ENCODE measurements at places on chromosomes 3 and 15. TPM values are rescaled to one million over a fixed set of nuclear protein-coding genes. Genes with fewer than 3 reads are reported as not detected.
A peak's percentile ranks its signal among the peaks of the same experiment; 100 is the strongest.

- DNase-seq = no peak
Measured at GRCh38 chr3:94513600-94513999, 450.7 kb downstream of the NSUN3 start.

DNA sequence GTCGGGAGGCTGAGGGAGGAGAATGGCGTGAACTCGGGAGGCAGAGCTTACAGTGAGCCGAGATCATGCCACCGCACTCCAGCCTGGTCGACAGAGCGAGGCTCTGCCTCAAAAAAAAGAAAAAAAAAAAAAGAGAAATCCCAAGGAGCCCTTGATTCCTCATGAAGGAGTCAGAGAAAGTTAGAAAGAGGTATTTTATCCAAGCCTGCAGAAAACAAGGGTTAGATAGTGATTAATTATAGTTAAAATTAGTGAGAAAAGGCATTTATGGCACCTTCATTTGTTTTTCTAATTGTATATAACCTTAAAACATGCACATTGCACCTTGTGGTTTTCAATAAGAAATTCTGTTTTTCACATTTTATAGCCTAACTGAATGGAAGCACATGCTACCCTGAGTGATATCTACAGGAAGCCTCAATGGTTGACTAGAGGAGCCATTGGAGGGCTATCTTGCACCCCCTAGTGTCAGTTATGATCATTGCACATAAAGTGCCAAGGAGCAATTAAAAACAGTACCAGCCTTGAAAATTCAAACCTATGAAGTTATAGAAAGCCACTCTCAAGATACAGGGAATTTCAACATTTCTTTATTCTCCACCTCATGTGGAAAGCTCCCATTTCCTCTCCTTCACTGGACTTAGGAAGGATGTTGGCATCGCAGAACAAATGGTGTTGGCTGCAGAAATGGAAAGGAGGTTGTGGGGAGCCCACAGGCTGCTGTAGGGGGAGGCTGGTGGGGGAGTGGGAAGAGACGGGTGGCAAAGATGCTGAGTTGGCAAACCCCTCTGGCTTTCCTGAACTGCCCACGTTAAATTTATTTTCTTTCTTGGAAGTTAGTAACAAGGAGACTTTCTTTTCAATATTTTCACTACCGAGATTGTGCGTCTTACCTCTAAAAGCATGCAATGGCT, 48.5 kb downstream of the ITGA11 start:
- peak; percentile 38 for DNase-seq

GRCh38 chr3:180990505-180990904, 969 bp upstream of the DNAJC19 start:
- DNase-seq = no peak

The CD86 gene
- not detected for total RNA-seq

- no peak for DNase-seq
Measured at GRCh38 chr15:57540736-57541135, 51.0 kb upstream of the MYZAP start.

DNA sequence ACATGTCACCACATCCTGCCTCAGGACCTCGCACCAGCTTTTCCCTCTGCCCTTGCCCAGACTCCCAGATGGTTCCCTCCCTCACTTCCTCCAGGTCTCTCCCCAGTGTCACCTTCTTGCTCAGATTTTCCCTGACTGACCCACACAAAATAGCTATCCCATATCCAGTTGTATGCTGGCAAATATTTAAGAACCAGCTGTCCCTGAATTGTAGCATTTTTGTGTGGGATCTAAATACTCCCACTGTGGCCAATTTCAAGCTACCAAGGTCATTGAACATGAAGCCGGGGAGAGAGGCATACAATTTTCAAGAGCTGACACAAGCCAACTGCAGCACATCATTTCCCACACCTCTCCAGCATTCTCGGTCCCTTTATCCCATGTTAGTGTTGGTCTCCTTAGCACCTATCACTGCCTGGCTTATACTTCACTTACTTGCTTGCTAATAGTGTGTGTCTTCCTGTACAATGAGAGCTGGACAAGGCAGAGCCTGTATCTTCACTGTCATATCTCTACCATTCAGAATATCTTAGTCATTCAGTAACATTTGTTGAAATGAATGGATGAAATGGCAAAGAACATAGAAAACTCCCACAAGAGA, 101.3 kb upstream of the CTNNB1 start:
- no peak for DNase-seq

- no peak for DNase-seq
Measured at GRCh38 chr3:189275852-189276251, 104.1 kb downstream of the TPRG1 start.

DNA sequence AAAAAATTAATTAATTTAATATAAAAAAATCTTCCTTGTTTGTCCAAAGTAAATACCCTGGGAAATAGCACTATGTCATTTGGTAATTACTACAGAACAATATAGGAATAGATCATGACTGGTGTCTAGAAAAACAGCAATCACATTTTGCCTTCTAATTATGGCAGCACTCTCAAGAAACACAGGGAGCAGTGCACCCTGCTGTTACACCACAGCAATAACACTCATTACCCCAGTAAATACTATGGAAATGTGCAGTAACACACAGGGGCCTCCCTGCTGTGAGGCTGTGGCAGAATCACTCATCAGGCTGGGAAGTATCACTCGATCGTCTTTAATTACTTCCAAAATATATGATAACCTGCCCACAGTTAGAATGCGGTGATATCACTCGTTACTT, 646.0 kb downstream of the TUSC7 start:
- no peak for DNase-seq

The MUC13 gene
- 0.06 TPM for total RNA-seq

GRCh38 chr3:63595221-63595620, 57.3 kb upstream of the SNTN start:
- DNase-seq = no peak

GRCh38 chr3:179969525-179969924, 67.2 kb downstream of the PEX5L start:
- peak; percentile 12 for DNase-seq

- DNase-seq = no peak
Measured at GRCh38 chr3:30750967-30751366, 143.5 kb downstream of the GADL1 start.

- no peak for DNase-seq
Measured at GRCh38 chr15:40142428-40142827, 18.4 kb upstream of the BUB1B start.

The TRIP4 gene
- 36.8 TPM for total RNA-seq

GRCh38 chr3:89104499-89104898, 2.9 kb upstream of the EPHA3 start:
- no peak for DNase-seq

The CHRNB4 gene
- not detected for total RNA-seq

DNA sequence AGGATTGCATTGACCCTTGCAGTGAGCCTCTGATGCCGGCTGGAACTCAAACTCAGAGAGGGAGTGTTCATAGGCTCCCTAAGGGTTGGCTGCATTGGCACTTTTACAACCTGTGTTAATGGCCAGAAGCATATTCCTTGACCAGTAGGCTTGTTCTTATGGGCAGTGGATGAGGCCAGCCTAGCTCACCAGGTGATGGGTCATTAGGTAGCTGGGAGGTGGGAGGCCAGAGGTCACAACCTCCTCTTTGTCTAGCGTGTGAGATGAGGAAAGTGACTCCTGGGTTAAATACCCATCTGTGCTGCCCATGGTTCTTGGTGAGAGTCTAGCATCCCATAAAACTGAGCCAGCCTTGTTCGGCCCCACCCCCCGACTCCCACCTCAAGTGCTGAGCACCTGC, 275.7 kb upstream of the CTNNB1 start:
- no peak for DNase-seq

DNA sequence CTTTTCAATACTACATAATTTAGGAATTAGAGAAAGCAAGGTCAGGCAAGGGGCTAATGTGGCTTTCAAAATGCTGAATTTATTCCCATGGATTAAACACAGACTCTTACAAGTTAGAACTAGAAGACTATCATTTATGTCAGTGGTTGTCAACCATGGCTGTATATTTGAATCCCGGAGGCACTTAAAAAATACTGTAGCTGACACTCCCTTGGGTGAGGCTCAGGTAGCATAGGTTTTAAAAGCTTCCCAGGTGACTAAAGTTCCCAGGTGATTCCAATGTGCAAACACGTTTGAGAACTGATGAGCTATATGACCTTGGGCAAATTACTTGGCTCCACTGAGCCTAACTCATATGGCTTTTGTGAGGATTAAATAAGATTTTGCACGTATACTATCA, 29.6 kb downstream of the AAGAB start:
- DNase-seq = no peak

GRCh38 chr3:56754741-56755417, 46.9 kb downstream of the ARHGEF3 start:
- no peak for DNase-seq

DNA sequence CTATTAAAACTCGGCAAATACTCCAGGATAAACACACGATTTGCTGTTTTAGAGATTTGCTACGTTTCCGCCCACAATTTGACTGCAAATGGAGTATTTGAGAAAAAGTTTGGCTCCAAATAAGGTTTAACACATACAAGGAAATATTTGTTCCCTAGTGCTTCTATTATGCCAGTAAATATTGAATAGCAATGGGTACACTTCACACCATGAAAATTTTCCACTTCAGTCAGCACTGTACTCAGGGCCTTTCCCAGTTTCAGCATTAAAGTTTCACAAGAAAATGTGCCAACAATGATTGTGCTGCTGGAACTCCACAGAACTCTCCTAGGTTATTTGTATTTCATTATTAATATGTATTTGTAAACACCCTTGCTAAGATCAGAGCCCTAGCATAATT, 498.0 kb downstream of the TBL1XR1 start:
- no peak for DNase-seq

DNA sequence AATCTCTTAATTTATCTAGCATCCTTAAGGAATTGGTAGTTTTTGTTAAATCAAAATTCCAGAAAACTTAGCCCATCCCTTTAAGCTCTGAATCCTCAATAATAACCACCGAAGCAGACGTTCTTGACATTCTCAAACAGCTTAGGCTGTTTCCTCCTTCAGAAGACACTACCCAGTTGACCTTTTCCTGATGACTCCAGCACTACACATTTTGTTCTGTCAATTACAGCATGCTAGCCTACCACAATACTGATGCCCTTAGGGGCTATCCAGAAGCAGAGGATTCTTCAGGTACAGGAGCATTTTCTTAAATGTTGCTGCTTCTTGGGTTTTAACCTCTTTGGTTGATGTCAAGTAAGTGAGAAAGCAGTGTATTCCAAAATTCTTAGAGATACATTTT, 33.4 kb downstream of the ETV5 start:
- DNase-seq = no peak

The TRAT1 gene
- total RNA-seq = not detected

The PRSS50 gene
- not detected for total RNA-seq

The OR5K2 gene
- total RNA-seq = not detected

The CPEB1 gene
- 7.9 TPM for total RNA-seq

DNA sequence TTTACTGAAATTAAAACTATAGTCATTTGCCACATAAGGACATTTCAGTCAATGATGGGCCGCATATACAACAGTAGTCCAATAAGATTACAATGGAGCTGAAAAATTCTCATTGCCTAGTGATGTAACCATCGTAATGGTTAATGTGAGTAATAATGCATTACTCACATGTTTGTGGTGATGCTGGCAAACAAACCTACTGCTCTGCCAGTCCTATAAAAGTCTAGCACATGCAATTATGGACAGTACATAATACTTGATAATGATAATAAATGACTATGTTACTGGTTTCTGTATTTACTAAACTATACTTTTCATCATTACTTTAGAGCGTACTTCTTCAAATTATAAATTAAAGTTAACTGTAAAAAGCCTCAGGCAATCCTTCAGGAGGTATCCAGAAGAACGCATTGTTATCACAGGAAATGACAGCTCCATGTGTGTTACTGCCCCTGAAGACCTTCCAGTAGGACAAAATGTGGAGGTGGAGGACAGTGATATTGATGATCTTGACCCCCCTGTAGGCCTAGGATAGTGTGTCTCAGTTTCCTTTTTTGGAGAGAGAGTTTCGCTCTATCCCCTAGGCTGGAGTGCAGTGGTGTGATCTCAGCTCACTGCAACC, 102.7 kb downstream of the ATP1B3 start:
- DNase-seq = peak; percentile 90

DNA sequence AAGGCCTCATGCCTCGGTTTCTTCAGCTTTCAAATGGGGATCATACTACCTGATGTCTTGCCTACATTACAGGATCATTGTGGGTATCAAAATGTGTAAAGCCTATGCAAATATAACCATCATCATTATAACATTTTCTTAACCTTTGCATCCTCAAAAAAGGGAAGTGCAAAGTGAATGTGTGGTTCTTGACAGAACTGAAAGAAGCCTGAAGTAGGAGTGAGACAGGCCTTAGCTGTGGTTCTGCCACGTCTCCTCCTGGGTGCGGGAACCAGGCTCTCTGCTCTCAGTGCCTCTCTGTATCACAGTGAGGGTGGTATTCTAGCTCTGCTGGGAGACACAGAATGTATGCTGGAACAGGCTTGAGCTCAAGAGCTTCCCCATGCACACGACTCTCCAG, 316.9 kb upstream of the ICE2 start:
- DNase-seq = no peak

DNA sequence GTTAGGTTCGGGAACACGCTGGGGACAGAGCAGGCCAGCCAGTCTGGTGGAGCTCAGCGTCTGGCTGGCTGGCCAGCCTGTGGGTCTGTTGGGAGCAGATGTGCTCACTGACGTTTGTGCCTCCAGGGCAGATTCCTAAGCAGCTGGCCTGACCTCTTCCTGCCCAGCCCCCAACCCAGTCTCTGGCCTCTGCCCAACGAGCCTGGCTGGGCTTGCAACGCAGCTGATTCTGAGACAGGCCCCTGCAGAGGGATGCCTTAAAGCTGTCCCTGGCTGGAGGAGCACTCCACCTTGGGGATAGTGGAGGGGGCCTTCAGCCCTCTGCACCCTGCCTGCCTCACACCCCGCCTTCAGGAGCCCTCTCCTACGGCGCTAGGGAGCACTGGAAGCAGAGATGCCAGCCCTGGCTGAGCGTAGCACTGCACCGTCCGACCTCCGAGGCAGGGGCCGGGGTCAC, 46.0 kb downstream of the KLF13 start:
- DNase-seq = peak; percentile 73

The SLC12A8 gene
- 2.5 TPM for total RNA-seq

GRCh38 chr3:35617370-35617769, 22.0 kb upstream of the ARPP21 start:
- no peak for DNase-seq

DNA sequence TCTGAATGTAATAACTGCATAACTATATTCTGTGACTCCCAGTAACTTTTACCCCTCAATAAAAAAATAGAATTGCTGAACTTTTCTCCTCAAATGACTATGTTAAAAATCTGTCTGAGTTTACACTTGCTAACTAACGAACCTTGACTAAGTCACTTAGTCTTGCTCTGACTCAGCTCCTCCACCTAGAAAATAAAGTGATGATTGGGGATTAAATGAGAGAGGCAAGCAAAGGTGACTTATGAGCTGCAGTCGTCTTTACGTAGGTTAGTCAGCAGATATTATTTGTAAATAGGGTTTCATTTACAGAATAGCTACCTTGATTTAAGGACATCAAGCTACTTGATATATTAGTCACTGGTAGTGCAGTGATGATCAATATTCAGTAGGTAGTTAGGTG, 476.9 kb downstream of the MECOM start:
- no peak for DNase-seq

DNA sequence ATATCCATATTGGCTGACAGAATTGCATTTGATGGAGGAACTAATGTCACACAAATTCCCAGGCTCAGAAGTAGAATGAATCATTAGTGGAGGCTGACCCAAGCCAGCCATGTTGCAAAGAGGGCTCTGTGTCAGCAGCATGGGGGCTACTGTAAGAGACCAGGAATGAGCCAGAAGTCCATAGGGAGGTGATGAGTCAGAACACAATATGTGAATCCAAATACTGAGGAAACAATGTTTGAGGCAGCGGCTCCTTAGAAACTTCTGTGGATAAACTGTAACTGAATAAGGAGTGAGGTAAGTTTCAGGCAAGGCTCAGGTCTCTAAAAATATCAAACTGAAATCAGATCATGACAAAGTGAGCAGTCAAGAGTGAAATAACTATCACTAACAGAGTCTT, 170.7 kb downstream of the WDR72 start:
- no peak for DNase-seq
